ENCODE measurements at places on chromosomes 7 and 10. TPM values are rescaled to one million over a fixed set of nuclear protein-coding genes. Genes with fewer than 3 reads are reported as not detected.
A peak's percentile ranks its signal among the peaks of the same experiment; 100 is the strongest.

The TWIST1 gene
- 0.44 TPM for total RNA-seq

- DNase-seq = peak; percentile 37
These were observed 38.9 kb upstream of the PLCE1 start for GRCh38 chr10:93954726-93955363.

DNA sequence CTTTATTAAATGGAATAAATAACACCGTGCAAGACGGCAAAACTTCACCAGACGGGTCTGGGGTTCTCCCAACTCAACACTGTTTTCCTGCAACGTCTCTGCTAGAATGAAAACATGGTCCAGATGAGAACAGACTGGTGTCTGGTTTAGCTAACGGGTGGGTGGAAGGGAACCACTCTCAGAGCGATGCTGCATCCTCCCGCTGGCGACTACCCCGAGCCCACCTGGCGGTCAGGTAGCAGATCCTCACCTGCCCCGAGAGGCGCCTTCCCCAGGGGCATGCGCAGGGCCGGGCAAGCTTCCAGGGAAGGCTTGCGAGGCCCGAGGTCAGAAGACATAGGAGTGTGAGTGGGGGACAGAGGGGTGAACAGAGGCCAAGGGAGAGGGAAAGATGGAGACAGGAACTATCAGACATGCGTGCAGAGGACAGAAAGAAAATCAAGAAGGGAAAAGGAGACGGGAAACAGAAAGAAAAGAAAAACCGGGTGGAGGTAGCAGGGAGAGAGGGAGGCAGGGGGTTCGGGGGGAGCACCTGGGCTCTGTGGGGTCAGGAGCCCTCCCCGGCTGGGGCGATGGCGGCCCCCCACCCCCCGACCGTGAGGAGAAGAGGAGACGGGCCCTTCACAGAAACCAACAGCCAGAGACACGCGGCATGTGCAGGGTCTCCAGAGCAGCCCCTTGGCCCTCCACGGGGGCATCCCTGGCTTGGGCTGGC, 222.0 kb downstream of the MAD1L1 start:
- DNase-seq = no peak

DNA sequence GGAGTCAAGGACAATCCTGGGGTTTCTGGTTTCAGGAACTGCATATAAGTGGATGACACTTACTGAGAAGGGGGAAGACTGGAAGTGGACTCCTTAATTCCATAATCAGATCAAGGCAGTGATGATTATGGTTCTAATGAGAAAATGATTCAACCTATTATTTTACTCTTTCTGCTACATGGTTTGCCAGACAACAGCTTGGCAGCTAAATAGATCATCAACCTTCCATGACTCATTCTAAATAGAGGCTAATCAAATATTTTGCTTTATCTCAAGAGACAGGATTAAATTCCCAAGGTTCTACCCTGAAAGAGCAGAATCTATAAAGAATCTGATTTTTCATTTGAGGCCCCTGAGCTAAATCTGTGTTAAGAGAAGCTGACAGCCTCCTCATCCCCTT, 46.3 kb downstream of the CNNM1 start:
- DNase-seq = no peak

GRCh38 chr10:64175271-64175962, 654.2 kb downstream of the REEP3 start:
- DNase-seq = no peak

- peak; percentile 1 for DNase-seq
These were observed 1409.1 kb upstream of the CELF2 start for GRCh38 chr10:9608602-9609001.

DNA sequence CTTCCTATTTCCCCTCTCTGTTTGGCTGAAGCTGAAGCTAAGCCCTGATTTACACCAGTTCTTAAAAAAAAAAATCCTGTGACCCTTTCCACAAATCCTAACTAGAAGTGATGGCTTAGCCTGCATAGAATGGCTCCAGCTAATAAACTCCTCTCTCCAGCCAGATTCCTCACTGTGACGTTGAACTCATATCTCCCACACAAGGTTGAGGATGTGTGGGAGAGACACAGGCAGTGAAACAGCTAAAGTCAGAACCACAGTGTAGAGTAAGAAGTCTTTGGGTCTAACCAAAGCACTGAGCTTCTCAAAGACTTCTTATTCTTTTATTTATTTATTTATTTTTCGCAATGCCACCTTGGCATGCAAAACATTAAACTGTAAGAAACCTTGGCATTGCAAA, 268.3 kb downstream of the SNX13 start:
- DNase-seq = no peak

The WIPF3 gene
- not detected for total RNA-seq

The DRGX gene
- not detected for total RNA-seq

GRCh38 chr10:1063232-1063865, 7.2 kb downstream of the WDR37 start:
- no peak for DNase-seq

The C10orf71 gene
- not detected for total RNA-seq

DNA sequence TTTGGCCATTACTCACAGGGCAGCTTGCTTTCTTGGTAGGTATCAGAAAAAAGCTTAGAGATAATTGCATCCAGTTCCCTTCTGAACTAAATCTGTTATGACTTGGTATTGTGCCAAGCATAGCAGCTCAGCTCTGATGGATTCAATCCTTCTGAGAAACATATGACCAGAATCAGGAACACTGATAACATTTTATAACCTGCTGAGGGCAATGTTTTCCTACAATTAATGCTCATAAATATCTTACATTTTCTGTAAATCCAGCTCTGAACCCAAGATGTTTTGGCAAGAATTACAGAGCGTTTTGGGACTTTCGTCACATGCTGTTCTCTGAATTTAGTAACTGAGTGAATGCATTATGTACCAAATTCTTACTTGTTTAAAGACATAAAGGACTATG, 167.8 kb downstream of the KIF20B start:
- DNase-seq = no peak

DNA sequence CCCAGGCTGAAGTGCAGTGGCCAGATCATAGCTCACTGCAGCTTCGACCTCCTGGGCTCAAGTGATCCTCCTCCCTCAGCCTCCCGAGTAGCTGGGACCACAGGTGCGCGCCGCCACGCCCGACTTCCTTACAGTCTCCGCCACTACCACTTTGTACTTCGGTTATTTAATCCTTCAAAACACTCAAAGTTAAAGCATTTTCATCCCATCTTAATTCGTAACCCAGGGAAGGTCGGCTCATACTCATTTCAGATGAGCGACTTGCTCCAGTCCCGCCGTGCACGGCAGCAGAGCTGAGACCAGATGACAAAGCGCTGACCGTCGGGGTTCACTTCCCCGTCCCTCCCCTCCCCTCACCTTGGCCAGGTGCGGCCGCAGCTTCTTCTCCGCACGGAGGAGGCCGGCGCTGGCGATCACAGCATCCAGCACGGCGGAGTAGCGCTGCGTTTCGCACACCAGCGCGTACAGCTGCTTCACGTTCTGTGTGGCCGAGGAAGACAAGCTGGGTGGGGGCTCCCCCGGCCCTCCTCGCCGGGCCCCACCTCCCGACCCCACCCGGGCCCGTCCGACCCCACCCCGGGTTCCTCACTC, 457 bp downstream of the NSUN5 start:
- DNase-seq = no peak

- no peak for DNase-seq
These were observed 373.3 kb downstream of the HTR7 start for GRCh38 chr10:90484518-90484917.

The PRSS37 gene
- not detected for total RNA-seq

- DNase-seq = peak; percentile 95
These were observed 28.1 kb downstream of the ARL4A start for GRCh38 chr7:12715372-12716133.

DNA sequence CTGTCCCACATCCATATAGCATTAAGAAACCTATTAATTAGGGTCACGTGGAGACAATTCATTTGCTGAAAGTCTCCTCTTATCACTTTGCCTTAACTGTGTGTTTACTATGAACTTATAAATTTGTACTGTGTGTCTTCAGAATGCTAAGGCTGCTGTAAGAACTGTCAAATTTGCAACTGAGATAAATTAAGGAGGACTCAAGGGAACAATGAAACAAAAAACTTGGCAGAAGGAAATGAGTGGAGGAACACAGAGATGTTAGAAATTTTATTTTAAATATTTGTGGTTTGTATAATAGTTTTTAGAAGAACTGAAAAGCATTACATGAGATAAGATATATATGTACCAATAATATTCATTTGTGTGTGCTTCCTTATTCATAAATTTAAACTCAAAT, 1005.3 kb upstream of the SORCS1 start:
- no peak for DNase-seq

DNA sequence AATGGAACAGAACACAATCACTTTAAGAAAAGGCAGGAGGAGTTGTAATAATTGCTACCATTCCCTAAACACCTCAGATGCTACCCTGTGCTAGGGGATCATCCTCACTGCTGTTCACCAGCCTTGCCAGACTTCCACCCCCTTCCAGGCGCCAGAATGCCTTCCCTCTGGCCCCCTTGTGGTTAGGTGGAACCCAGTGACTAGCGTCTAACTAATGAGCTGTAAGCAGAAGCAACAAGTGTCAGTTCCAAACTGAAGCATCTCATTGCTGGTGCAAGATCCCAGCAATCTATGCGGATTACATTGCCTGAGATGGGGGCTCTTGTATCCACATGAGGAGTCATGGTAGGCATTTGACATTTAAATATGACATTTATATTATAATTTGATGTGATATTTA, 86.6 kb downstream of the FRMD4A start:
- no peak for DNase-seq

DNA sequence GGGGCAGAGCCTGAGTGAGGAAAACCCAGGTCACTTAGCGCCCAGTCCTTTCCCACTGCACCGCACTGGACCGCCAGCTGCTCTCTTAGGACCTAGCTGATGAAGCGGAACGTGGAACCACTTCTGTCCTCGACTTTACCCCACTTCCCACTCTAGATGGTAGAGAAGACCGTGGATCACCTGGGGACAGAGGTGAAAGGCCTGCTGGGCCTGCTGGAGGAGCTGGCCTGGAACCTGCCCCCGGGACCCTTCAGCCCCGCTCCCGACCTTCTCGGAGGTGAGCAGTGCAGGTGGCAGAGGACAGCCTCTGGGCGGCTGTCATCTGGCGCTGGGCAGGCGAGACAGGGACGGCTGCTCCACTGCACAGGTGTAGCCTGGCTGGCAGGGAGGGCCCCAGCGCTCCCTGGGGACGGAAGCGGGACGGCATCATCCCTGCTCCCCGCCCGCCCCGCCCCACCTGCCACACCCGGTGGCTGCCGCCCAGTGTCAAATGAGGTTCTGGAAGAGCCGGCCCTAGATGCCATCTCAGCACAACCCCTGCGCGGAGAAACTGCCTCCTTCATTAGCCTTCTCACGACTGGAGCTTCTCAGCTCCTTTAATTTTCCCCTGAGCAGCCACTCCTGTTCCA, 11.7 kb downstream of the PLAC9 start:
- no peak for DNase-seq

DNA sequence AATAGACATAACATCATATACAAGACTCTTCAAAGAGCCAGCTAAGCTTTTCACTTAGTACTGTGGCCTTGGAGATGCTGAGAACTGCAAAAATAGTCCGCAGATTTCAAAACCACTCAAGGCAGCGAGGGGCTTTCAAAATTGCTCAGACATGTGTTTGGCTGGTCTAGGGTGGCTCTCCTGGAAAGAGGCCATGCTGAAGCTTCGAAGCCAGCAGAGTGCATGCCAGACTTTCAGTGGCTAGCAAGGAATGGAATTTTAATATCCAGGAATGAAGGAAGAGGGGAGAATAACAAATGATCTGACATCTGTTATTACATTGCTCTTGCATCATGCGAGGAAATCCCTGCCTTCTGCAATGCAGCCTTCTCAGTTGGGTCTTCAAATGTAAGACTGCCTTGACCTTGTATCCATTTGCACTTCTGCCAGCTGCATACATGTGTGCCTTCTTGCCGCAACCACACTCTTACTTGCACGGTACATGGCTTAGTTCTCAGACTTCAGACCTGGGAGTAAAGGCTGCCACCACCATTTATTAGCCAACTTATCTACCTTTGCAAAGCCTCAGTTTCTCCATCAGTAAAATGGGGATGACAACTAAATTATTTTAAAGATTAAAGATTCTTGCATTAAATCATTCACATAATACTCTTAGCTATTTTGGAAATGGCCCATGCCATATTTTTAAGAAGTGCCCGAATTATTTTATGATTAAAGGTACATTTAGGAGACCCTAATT, 55.9 kb downstream of the ITIH5 start:
- no peak for DNase-seq

DNA sequence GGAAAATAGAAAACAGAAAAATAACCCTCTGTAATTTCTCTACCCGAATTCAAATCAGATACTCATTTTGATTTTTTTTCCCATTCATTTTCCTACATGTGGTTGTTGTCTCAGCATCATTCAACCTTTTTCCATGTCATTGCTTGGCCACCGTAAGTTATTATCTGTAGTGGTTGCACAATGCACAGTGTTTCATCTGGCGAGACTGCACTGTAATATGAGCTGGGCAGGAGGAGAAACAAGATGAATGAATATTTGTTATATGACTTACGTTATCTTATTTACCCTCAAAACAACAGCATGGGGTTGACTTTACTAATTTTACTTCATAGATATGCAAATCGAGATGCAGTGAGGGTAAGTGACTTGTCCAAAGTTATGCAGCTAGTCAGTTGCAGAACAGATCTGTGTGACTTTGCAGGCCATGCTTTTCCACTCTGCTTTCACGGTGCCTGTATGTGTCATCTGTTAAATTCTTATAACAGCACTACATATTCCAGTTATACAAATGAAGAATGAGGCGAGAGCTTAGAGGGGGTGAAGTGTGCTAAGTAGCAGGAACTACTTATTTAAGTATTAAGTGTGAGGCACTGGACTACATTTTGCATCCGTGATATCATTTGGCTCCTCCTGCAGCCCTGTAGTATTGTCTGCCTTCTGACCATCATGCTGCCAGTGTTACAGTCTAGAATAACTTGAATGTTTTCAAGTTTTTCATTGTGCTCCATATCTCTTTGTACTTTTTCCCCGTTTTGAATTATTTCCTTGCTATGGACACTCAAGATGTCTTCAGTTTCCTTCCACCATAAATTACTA, 56.7 kb downstream of the ZMYND11 start:
- DNase-seq = no peak

Data from lung microvascular endothelial cell (primary cell).